ENCODE measurements at places on chromosomes 12 and 14. TPM values are rescaled to one million over a fixed set of nuclear protein-coding genes. Genes with fewer than 3 reads are reported as not detected.

DNA sequence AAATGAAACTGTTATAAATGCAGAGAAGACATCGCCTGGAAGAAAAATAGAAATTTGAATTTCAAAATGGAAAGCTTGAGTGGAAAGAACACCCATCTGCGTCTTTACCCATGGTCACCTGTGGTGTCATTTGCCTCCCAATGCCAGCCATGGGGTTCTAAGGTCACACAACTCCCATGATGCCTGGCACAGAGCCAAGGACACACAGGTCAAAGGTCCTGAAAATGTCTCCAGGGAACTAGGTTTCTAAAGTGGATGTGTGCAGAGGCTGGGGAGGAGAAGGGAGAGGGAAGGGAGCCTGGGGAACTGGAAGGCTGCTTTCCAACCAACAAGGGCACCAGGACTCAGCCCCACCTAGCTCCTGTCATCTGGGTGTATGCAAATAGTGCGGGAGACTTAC is 724.0 kb upstream of the TMEM132C start:
- H3K4me3 ChIP-seq = no peak overlapping the region
- DNase-seq = no peak
- no peaks in the 10 kb centered on the region for H3K4me1 ChIP-seq
- no peaks in the 10 kb centered on the region for H3K27me3 ChIP-seq
- H3K27ac ChIP-seq = no peak overlapping the region
- no peaks in the 10 kb centered on the region for H3K36me3 ChIP-seq

- no peak for DNase-seq
- no peaks in the 10 kb centered on the region for H3K27me3 ChIP-seq
- no peak overlapping the region for H3K4me3 ChIP-seq
Observed at GRCh38 chr14:87139299-87139698, 853.7 kb downstream of the GALC start.

DNA sequence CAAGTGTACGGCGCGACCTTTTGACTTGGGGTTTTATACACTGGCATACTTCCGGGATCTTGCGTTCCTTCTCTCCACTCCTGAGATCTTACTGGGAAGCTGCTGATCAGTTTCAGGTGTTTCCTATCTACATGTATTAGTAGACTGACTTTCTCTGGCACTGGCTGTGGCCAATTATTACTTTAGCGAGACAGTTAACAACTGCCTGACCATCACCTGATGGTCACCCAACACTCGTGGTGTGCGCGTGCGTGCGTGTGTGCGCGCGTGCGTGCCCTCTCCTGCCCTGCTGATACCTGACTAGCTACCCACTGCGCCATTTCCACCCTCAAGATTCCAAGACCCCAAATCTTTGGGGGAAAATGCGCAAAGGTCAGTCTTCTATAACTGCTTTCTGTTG is 249.9 kb downstream of the AEBP2 start:
- no peak overlapping the region for H3K27ac ChIP-seq
- H3K36me3 ChIP-seq = no peaks in the 10 kb centered on the region
- no peak for DNase-seq
- H3K4me3 ChIP-seq = no peak overlapping the region
- no peaks in the 10 kb centered on the region for H3K4me1 ChIP-seq
- no peaks in the 10 kb centered on the region for H3K27me3 ChIP-seq

GRCh38 chr12:2334689-2335088 is 281.9 kb downstream of the CACNA1C start:
- DNase-seq = no peak
- H3K27ac ChIP-seq = no peak overlapping the region
- H3K4me1 ChIP-seq = no peaks in the 10 kb centered on the region

- no peak overlapping the region for H3K4me3 ChIP-seq
- peaks cover 7% of the 10 kb centered on the region for H3K36me3 ChIP-seq
- no peak overlapping the region for H3K27ac ChIP-seq
- DNase-seq = no peak
- H3K4me1 ChIP-seq = no peaks in the 10 kb centered on the region
- H3K27me3 ChIP-seq = no peaks in the 10 kb centered on the region
Observed at GRCh38 chr14:65044596-65044959, 57.7 kb downstream of the MAX start.

- no peaks in the 10 kb centered on the region for H3K4me1 ChIP-seq
- no peaks in the 10 kb centered on the region for H3K36me3 ChIP-seq
- H3K27me3 ChIP-seq = no peaks in the 10 kb centered on the region
- H3K27ac ChIP-seq = no peak overlapping the region
- DNase-seq = no peak
Observed at GRCh38 chr12:80714055-80714454, 2.7 kb upstream of the MYF5 start.

GRCh38 chr12:123410041-123410412 is 26.1 kb downstream of the KMT5A start:
- no peak for DNase-seq
- no peaks in the 10 kb centered on the region for H3K36me3 ChIP-seq
- no peaks in the 10 kb centered on the region for H3K4me1 ChIP-seq
- no peak overlapping the region for H3K27ac ChIP-seq
- H3K27me3 ChIP-seq = no peaks in the 10 kb centered on the region

REM2 gene
- total RNA-seq = 0.33 TPM

LRFN5 gene
- total RNA-seq = not detected

DNA sequence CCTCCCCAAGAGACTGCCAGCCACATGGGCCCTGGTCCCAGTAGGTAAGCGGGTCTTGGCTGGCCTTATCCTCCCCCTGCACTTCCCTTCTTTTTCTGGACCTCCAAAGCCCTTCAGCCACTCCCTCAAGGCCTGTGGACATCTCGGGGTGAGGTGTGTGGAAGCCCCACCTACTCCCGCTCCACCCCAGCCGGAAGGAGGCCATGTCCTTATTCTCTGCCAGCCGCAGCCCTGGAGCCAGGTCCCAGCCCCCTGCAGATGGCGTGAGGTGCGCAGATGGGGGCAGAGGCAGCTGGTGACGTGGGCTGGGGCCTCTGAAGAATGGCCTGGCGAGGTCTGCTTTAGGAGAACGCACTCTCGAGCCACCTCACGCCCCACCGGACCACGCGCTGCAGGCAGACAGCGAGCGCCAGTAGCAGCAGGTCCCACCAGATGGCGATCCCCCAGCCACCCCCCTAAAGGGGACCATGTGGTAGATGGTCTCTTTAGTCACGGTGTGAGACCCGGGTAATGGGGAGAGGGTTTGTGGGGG is 167.1 kb downstream of the TSPAN9 start:
- H3K4me1 ChIP-seq = no peaks in the 10 kb centered on the region
- no peak for DNase-seq
- peaks cover 4% of the 10 kb centered on the region for H3K27me3 ChIP-seq
- no peaks in the 10 kb centered on the region for H3K36me3 ChIP-seq
- H3K4me3 ChIP-seq = no peak overlapping the region

GRCh38 chr14:45144658-45145057 is 8.9 kb downstream of the FANCM start:
- no peak for DNase-seq
- H3K27me3 ChIP-seq = no peaks in the 10 kb centered on the region
- H3K36me3 ChIP-seq = no peaks in the 10 kb centered on the region
- H3K4me1 ChIP-seq = no peaks in the 10 kb centered on the region
- H3K27ac ChIP-seq = no peak overlapping the region

DNA sequence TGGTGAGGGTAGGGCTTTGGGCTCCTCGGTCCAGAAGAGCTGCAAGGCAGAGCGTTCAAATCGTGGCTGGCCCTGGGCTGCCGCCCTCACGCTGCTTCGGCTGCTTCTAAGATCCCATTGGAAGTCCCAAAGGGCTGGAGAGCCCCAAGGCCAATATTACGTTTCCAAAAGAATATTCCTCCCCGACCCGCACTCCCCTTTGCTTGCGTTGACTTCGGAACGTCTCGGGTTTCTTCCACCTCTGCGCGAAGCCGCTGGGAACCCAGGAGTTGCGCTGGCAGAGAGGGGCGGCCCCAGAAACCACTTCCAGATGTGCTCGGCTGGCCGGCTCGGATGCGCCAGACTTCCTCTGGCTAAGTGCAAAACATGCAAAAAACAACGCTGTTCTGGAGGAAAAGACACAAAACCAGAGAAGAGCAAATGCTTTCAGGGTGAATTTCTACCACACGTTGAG is at the start of gene GLT8D2:
Gene GLT8D2 (minus strand): TSS at position 285 of the 454 bp plus-strand sequence. CDS start 30,539 bp downstream, outside the sequence.
- no peak within 1 kb of the TSS for H3K27ac ChIP-seq
- H3K36me3 ChIP-seq = no peaks in the 10 kb centered on the region
- H3K4me1 ChIP-seq = no peaks in the 10 kb centered on the region
- H3K4me3 ChIP-seq = no peak within 1 kb of the TSS

GRCh38 chr12:10645910-10646309 is 27.9 kb downstream of the STYK1 start:
- DNase-seq = no peak
- H3K4me1 ChIP-seq = no peaks in the 10 kb centered on the region
- no peak overlapping the region for H3K27ac ChIP-seq
- H3K27me3 ChIP-seq = no peaks in the 10 kb centered on the region
- no peaks in the 10 kb centered on the region for H3K36me3 ChIP-seq
- H3K4me3 ChIP-seq = no peak overlapping the region

DNA sequence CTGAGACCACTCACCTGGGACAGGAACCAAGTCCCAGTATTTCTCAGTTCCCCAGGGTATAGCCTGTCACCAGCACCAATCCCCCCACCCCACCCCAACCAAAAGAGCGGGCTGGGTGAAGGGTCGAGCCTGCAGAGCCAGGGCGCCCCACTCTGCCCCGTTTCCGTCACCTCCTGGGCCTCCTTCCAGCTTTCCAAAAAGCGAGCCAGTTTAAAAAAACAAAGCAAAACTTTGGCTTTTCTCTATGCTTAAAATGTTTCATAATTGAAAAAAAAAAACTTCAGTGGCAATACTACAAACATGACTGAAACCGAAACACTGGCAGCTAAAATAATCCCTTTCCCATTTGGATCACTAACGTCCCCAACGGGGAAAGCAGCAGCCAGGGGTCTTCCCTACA is 7.5 kb downstream of the CAMKK2 start:
- H3K27ac ChIP-seq = no peak overlapping the region
- no peaks in the 10 kb centered on the region for H3K4me1 ChIP-seq
- H3K4me3 ChIP-seq = no peak overlapping the region
- DNase-seq = no peak
- no peaks in the 10 kb centered on the region for H3K36me3 ChIP-seq

- H3K36me3 ChIP-seq = no peaks in the 10 kb centered on the region
- no peak overlapping the region for H3K4me3 ChIP-seq
- DNase-seq = no peak
- no peak overlapping the region for H3K27ac ChIP-seq
- H3K4me1 ChIP-seq = no peaks in the 10 kb centered on the region
Observed at GRCh38 chr12:46963977-46964971, 115.1 kb upstream of the PCED1B start.

TAS2R42 gene
- total RNA-seq = not detected

DNA sequence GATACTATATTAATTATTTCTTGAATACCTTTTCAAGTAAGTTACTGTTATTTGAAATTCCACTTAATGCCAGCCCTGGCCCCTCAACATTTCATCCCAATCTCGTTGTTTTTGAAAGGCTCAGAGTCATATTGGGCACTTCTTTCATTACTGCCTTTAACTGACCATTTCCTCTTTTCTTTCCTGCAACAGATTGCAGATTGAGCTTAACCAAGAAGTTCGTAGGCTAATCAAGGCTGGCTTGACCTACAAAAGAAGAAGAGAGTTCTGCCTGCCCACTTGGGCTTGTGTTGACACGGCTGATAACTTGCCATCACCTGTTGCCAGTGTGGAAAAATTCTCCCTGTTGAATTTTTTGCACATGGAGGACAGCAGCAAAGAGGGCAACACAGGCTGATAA is 91.0 kb downstream of the FLRT2 start:
- H3K27ac ChIP-seq = no peak overlapping the region
- H3K4me3 ChIP-seq = no peak overlapping the region
- H3K27me3 ChIP-seq = no peaks in the 10 kb centered on the region
- H3K36me3 ChIP-seq = no peaks in the 10 kb centered on the region

TNS2 gene
- total RNA-seq = 5.6 TPM

Measured in CD8-positive, alpha-beta memory T cell (primary cell).